Chondrocyte (in vitro differentiated cells): ENCODE measurements at places on chromosomes 16 and 17. TPM values are rescaled to one million over a fixed set of nuclear protein-coding genes. Genes with fewer than 3 reads are reported as not detected.

GRCh38 chr16:89122322-89122851 is 28.7 kb downstream of the ACSF3 start:
- peak; percentile 75 for DNase-seq

GRCh38 chr16:12728469-12728868 is 75.2 kb downstream of the CPPED1 start:
- no peak for DNase-seq

DNA sequence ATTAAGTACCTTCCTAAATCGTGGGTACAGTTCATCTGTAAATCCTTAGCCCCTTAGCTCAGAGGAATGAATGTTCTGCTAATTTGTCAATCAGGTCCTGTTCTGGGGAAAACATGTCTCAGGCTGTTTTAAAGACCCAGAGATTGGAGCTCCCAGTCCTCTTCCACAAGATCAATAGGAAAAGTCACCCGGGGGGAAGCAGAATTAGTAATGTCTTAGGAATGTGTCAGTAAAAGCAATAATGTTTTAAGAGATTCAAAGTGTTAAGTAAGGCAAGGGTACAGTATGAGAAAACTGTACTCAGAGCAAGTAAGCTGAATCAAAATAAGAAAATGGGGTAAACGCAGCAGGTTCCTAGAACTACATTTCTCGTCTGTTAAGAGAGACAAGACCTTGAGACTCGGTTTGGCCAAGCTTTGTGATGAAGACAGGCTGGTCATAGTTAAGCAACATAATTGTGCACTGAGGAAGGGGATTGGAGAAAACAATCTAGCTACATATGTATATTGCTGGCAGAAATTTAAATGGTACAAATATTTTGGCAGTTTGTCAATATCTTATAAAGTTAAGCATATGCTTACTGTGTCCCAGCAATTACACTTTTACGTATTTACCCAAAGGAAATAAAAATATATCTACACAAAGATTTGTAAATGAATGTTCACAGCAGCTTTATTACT is 192.9 kb upstream of the C17orf78 start:
- DNase-seq, result no peak

DNA sequence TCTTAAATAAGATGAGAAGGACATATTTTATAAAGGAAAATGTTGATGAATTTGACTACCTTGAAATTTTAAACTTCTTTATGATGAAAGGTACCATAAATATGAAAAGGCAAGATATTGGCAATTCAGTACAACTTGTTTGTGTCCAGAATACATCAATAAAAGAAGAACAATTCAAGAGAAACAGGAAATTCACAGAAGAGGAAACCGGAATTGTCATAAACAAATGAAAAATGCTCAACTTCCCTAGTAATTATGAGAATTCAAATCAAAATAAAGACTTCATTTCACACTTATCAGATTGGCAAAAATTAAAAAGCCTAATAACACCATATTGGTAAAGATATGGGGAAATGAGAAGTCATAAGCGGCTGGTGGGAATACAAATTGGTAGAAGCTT is 54.3 kb downstream of the WSB1 start:
- no peak for DNase-seq

DNA sequence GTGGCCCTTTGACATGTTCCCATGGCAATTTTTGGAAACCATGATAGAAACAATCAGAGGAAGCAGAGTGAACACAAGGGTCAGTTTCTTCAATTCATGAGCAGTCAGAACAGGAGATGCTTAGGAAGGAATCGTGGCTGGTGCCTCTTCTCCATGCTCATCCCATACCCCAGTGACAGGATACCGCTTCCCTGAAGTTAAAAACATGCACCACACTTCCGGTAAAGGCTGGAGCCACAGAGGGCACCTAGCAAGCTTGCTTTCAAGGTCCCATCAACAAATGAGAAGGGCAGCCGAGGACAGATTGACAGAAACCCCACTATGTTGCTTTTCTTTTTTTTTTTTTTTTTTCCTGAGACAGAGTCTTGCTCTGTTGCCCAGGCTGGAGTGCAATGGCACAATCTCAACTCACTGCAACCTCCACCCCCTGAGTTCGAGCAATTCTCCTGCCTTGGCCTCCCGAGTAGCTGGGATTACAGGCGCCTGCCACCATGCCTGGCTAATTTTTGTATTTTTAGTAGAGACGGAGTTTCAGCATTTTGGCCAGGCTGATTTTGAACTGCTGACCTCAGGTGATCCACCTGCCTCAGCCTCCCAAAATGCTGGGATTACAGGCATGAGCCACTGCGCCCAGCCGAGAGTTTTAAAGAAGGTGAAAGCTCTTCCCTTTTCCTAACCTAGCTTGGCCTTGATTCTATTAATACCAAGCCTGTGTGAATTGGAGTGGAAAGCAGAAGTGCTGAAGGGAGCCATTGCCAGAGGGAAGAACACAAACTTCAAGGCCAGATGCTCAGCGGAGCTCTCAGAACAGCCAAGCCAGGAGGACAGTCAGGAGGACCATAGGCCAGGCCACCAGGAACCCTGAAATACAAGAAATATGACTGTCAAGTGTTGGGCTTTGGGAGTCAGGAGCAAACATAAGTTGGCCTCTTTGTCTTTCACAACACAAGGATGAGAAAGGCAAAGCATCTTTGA is 16.6 kb downstream of the GP2 start:
- DNase-seq, result no peak

GRCh38 chr17:2453866-2454265 is 53.0 kb upstream of the MNT start:
- no peak for DNase-seq

GRCh38 chr17:56638591-56639051 is 45.1 kb downstream of the NOG start:
- DNase-seq, result no peak

GRCh38 chr16:77383606-77384187 is 51.1 kb downstream of the ADAMTS18 start:
- no peak for DNase-seq

DNA sequence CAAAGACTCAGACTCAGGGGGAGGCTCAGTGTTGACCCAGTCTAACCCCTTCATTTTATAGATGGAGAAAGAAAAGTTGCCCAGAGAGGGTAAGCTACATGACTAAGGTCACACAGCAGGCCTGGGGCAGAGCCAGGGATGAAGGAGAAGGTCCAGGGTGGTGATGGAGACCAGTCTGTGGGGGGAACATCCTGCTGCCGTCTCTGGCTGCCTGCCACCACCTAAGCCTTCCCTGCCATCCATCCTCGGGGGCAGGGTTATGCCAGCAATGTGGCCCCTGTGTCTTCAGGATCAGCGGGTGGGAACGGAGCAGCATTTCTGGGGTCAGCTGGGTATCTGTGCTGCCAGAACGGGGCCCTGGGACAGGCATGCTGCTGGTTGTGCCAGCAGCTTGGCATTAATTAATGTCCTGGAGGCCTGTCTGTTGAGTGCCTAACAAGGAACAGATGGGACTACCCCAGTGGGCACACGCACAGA is 5.5 kb downstream of the DOK4 start:
- no peak for DNase-seq

DNA sequence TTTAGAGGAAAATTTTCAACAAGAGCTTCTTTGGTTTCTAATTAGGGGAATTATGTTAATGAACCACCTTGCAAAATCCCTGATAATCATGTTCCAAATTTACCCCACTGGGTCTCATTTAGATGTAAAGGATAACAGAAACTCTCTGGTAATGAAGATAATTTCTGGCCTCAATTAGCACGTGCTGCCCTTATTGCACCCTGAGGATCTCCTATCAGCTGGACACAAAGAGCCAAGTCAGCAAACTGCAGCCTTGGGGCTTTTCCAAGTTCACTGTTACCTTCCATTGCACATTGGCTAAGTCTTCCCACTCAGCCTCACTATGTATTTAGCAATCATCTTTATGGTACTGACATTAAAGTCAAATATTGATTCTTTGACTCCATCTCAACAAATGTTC is 78.1 kb downstream of the GP2 start:
- DNase-seq, result no peak

DNA sequence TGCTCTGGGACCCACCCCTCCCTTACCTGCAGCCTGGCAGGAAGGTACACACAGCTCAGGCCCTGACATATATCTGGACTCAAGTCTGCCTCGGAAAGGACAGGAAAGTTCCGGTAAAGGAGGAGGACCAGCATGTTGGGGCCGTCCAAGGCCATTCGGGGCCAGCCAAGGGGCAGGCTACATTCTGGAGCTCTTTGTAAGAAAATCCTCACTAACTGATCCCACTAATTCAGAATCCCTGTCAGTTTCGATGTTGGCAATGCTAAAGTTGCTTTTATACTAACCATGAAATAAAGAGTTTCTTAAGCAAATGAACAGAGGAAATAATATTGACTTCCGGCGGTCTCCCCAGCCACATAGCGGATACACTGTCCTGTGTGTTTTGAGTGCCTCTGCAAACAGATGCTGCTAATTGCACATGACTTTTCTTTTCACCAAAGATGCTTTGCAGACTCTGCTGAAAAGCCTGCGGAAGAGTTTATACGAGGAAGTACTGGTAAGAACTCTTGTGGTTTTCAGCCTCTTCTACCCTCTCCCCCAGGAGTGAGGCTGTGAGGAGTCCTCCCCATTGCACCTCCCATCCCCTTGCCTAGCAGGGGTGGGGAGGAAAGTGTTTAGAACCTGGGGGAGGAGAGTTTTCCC is 54.8 kb downstream of the PLXDC1 start:
- no peak for DNase-seq

DNA sequence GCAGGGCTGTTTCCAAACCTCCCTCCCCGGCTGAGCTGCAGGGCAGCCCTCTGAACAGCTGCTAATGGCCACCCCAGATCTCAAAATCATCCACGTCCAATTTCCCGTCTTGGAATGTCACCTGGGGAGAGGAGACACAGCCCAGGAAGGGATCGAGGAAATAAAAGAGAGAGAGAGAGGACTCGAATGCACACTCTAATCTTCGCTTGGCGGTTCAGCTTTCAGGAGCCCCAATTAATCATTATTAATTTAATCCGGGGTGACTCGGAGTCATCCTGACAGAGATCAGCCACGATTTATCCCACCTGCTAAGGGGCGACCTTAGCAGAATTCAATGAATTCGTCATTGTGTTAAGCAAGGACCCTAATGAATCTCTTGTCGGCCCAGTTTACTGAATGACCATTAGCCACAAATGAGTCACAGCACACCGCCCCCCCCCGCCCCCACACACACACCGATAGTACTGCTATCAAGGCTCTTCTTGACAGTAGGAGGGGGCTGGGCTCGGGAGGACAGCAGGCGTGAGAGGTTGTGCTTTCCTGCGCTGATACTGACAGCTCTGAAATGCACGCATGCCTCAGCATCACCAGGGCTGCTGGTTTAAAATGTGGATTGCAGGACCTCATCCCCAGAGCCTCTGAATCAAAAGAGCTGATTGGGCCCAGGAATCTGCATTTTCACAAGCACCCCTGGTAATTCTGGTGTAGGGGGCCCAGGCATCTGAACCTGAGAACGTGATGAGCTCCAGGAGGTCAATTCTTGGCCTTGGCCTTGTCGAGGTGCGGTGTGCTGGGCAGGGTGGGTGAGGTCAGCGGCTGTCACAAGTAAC is 190.0 kb upstream of the CIBAR2 start:
- no peak for DNase-seq

- DNase-seq, result no peak
Observed at GRCh38 chr17:37092701-37093100, 143.9 kb downstream of the AATF start.

GRCh38 chr17:50562242-50563091 is 2.0 kb downstream of the CACNA1G start:
- DNase-seq, result no peak

GRCh38 chr17:236641-237405 is 55.4 kb upstream of the DOC2B start:
- DNase-seq, result peak; percentile 55

GRCh38 chr17:7058831-7059447 is 15.0 kb upstream of the SLC16A11 start:
- DNase-seq, result no peak

GRCh38 chr16:70480127-70481105 is 26.0 kb downstream of the FCSK start:
- DNase-seq, result no peak

GRCh38 chr16:13436641-13437412 is 483.1 kb upstream of the ERCC4 start:
- DNase-seq, result no peak

GRCh38 chr17:1627182-1627981 is 1.3 kb downstream of the SLC43A2 start:
- DNase-seq, result no peak

DNA sequence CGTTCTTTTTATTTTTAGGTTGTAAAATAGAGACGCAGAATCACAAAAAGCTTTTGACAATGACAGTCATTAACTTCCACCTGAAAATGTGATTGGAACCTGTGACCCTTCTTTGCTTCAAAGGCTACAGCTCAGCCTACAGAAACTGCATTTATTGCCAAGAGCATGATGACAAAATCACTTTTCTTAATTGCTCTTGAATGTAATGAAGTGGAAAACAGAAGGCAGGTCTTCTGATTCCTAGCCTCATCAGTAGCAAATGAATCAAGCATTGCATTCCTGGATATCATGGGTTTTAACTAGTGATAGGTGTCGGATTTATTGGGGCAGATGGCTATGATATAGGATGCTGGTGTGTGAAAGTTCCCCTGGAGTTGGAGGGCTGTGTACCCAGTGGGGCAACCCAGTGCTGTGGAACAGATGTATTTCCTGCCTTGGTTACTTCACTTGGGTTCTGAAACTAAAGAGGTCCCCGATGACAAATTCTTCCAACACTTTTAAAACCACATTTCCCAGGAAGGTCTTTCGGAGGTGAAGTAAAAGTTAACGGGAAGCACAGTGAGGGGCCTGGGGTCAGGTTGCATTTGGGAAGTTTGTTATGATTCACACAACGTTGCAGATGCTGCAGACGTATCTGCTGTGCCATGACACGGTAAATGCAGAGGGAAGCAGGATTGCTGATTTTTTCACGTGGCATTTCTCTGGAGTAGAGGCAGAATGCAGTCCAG is 127.5 kb downstream of the HS3ST3A1 start:
- no peak for DNase-seq

- DNase-seq, result no peak
Observed at GRCh38 chr17:59859444-59860025, 33.2 kb downstream of the TUBD1 start.

GRCh38 chr17:74964988-74965622 is 7.5 kb downstream of the HID1 start:
- DNase-seq, result no peak

- DNase-seq, result no peak
Observed at GRCh38 chr17:81237591-81238489, 1.0 kb downstream of the TEPSIN start.

- no peak for DNase-seq
Observed at GRCh38 chr16:77937473-77938149, 84.7 kb upstream of the CLEC3A start.

PRAC2 gene
- total RNA-seq, result not detected in 3 replicates

NTN3 gene
- 1.5 to 2.1 TPM (median 1.8 TPM) in 3 replicates for total RNA-seq

SLC5A2 gene
- not detected in 3 replicates for total RNA-seq

CDC42EP4 gene
- total RNA-seq, result 9.1 to 10.6 TPM (median 10.5 TPM) in 3 replicates

NPIPA5 gene
- total RNA-seq, result 6.9 to 11.5 TPM (median 7.7 TPM) in 3 replicates

UMOD gene
- total RNA-seq, result not detected in 3 replicates

ETV4 gene
- total RNA-seq, result 1.1 to 1.2 TPM (median 1.1 TPM) in 3 replicates

KRT33A gene
- not detected in 3 replicates for total RNA-seq

NSF gene
- 48.3 to 55.5 TPM (median 48.6 TPM) in 3 replicates for total RNA-seq

ARHGDIA gene
- total RNA-seq, result 452 to 481 TPM (median 476 TPM) in 3 replicates

CDC6 gene
- total RNA-seq, result 8.5 to 33.1 TPM (median 9.9 TPM) in 3 replicates

FBXW10B gene
- 0.94 to 1.1 TPM (median 1.0 TPM) in 3 replicates for total RNA-seq

SOX9 gene
- total RNA-seq, result 9.5 to 23.8 TPM (median 10.5 TPM) in 3 replicates

CMTM2 gene
- total RNA-seq, result not detected in 3 replicates

CTF1 gene
- total RNA-seq, result 3.7 to 5.7 TPM (median 4.2 TPM) in 3 replicates

CIITA gene
- not detected in 3 replicates for total RNA-seq

LCMT1 gene
- total RNA-seq, result 35.4 to 37.1 TPM (median 35.5 TPM) in 3 replicates

PRSS21 gene
- not detected in 3 replicates for total RNA-seq
